ENCODE measurements at places on chromosomes 3 and 15.

GRCh38 chr15:26294059-26294689 is 431.0 kb upstream of the ATP10A start:
- DNase-seq = no peak

GRCh38 chr3:78495301-78495700 is 1272.5 kb downstream of the ROBO1 start:
- DNase-seq = no peak

DNA sequence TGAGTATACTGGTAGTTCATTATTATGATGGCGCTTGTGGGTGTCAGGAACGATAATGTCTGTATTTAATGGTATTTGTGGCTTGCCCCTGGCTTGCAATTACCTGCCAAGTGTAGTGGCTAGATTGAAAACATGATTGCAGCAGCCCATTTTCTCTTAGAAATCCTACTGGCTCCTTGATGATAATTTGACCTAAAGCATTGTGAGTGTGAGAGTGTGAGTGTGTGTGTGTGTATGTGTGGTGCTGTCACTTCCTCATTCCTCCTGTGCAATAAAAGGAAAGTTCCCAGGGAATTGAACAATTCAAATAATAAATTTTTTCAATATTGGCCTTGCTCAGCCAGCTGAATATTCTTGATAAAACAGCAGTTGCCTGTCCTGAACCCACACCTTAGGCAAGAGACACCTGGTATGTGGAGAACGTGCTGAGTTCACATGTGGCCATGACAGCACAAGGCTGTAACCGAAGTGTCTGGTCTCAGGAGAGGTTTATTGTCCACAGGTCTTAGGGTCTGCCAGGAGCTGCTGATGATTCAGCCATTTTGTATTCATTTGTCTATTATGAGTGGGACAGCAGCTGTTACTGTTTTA is 193.3 kb downstream of the CD47 start:
- DNase-seq = no peak

DNA sequence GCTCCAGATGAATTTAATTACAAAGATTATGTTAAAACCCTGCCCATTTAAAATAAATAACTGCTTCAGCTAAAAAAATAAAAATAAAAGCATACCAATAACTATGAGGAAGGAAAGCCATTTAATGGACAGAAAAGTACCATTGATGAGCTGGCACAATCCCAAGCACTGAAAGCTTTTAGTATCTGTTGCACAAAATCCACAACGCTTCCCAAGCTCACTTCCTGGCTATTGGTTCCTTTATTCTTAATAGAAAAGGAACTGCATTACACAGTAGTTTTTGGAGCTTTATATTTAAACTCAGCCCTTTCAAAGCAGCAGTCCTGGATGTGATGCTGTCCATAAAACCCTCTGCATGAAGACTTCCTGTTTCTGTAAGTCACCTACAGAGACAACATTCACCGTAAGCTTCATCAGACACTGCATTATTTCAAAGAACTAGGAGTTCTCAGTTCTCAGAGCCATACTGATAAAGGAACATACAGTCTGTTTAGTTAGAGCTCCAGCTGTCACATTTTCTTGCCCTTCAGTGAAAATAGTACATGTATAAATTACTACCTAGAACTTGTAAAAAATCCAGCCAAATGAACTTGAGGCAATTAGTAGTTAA is 81.5 kb downstream of the CSNK1G1 start:
- peak; percentile 15 for DNase-seq

- no peak for DNase-seq
Observed at GRCh38 chr15:47719730-47720129, 2.4 kb downstream of the SEMA6D start.

- DNase-seq = no peak
Observed at GRCh38 chr15:52799145-52799811, 9.1 kb upstream of the ONECUT1 start.

DNA sequence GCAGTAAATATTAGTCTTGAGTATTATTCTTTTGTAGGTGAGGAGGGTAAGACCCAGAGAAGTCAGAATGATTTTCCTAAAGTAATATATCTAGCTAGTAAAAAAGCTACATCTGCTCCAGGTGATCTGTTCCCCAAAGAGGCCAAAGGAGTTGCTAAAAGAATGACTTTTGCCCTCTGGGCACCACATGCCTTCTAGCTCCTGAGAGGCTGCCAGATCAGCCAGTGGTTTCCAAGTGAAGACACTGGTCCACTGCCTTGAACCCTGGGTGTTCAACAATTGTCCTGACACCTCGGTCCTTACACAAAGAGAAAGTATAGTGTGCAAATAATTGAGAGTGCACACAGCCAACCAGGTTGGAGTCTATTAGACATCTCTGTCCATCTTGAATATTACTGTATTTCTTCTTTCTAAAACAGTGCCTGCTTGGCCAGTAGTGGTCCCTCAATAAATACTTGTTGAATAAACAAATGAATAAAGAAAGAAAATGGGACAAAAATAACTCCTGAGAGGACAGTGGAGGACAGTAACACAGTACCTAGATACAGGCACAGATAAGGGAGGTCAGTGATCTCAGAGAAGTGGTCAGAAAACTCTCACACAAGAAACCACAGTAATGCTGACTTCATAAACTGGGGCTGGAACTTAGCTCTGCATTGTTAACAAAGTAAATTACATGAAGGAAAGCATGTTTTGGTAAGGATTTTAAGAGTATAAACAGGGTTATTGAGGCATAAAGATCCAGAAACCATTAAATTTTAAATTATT is 56.6 kb upstream of the CSTA start:
- peak; percentile 53 for DNase-seq

DNA sequence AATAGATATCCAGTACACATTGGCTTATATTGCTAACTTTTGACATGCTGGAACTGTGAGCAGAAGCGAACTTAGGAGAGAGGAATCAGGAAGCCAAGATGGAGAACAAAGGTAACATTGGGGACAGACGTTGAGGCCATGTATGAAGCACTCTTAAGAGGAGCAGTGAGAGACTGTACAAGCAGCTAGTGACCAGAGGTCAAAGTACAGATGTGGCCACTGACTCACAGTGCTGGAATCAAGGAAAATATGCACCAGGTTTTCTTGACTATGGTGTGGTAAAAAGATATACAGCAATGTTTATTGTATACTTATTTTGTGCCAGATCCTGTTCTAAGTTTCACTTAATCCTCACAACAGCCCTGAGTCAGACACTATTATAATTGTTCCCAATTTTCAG is 2.0 kb upstream of the IL20RB start:
- DNase-seq = no peak

DNA sequence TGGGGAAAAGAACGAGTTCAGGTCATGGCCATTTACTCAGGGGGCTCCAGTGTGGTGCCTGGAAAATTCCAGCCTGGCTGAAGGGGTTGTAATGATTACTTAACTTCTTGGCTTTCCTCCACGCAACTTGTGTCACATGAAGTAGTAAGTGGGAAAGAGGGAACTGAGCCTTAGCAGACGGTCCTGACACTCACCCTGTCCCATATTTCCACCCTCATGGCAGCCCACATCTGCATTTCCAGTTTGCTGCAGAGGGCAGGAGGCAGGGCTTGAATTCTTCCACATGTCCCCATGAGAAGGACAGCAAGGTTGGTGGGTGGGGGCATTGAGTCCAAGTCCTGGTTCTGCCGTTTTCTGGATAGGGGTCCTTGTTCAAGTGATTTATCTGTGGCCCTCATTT is 7.8 kb upstream of the CAMP start:
- no peak for DNase-seq

DNA sequence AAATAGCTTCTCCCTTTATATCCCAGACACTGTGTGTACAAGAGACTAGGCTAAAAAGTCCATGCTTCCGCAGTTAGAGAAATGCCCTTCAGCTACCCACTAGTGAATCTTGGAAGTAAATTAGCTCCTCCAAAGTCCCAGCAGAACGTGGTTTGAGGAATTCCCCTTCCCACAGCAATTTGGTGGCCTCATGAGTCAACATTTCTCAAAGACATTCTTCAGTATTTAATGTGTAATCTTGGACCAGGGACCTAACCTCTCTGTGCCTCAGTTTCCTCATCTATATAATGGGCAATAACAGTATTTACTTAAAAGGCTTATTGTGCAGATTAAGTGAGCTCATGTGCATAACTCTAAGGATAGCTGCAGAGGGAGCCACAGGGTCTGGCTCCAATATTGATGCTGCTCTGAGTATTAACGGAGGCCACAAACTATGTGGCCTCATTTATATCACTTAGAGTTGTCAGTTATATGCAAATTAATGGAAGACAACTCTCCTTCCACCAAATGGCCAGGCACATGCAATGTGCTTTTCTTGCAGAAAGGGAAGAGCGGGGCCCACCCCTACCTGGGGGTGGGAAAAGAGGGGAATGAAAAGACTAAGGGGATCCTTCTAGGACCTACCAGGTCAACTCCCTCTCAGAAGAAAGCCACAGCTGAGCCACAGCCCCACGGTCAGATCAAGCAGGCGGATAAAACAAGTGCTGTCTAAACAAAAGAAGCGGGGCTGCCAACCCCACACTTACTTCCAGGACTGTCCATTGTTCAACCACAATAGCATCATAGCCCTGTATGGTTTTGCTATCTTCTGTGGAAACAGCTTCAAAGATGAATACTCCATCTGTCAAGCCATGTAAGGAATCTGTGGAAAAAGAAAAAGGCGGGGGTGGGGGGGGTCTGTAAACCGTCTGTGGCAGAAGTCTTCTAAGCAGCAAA is 92.4 kb downstream of the OXNAD1 start:
- DNase-seq = no peak

GRCh38 chr3:165195241-165195639 is 944 bp downstream of the SLITRK3 start:
- no peak for DNase-seq

DNA sequence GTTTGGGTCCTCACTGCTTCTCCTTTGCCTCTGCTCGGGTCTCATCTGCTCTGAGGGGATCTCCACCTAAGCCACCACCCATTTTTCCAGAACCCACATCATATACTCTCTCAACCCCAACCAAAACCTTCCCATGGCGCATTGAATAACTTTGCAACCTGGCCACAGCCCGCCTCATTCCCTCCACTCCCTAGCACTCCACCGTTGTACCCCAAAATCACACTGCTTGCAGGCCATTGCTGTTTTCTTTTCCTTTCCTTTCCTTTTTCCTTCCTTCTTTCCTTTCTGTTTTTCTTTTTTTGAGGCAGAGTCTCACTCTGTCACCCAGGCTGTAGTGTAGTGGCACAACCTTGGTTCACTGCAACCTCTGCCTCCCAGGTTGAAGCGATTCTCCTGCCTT is 3.1 kb upstream of the VPS18 start:
- no peak for DNase-seq

DNA sequence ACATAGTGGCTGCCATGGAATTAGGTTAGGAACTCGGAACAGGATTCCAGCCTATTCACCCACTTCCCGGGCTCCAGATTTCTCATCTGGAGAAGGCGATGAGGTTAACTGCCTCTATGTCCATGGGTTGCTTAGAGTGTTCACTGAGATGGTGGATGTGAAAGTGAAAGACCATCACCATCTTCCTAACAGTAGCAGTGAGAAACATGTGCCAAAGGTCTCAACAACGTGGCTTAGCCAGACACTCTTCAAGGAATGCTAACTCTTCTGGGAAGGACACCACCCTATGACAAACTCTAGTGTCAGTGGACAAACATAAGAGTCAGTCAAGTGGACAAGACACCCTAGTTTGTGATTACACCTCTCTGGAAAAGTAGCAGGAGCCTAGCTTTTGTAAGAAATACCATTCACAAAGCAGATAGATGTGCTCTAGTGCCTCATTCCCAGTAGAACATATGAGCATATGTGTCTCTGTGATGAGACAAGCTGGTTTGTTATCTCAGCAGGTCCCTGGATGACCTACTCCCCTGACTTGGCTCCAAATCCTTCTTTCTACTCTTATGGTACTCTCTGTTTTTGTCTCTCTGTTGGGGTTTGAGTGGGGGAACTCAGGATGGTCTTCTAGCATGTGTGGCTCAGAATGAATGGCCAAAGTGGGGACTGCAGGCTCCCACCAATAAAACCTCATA is 210.2 kb upstream of the WNT5A start:
- no peak for DNase-seq

- no peak for DNase-seq
Observed at GRCh38 chr3:60992395-60992794, 258.9 kb downstream of the FHIT start.

- no peak for DNase-seq
Observed at GRCh38 chr15:65303687-65304380, 643 bp upstream of the RNU5B-1 start.

GRCh38 chr3:142263112-142263511 is 37.7 kb upstream of the GK5 start:
- DNase-seq = no peak

DNA sequence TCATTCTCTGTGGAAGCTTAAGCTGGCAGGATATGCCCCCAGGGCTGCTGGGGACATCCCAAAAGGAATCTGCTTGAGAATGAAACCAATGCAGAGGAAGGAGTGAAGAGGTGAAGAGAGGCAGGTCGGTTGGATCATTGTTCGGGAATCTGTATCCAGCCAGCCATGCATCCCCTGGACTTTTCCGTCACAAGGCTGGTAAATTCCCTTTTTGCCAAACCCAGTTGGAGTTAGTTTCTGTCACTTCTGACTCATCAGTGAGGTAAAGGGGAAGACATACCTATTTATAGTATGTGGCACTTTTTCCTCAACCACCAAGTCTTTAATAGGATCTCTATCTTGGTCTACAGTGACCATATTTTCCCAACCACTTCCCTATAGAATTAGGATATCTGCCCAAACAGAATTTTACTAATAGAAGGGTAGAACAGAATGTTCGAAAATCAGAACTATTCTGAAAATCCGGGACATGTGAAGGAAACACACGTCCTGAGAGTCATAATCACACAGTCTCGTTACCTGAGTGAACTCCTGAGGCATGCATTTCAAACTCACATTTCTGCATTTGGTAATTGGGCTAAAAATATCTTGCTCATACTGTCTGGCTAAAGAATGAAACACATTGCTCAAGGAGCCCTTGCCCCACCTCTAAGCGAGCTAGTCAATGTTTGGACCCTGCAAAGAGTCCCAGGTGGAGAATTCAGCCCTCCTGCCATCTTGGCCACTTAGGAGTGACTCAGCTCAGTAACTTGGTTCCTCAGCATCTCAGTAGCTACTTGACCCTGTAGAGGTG is 289.7 kb upstream of the ADAMTS9 start:
- DNase-seq = no peak

- DNase-seq = no peak
Observed at GRCh38 chr3:15108869-15109268, 9.9 kb upstream of the RBSN start.

GRCh38 chr3:84487296-84487695 is 471.5 kb upstream of the CADM2 start:
- no peak for DNase-seq

GRCh38 chr15:98505611-98506031 is 142.7 kb upstream of the IGF1R start:
- DNase-seq = no peak

- DNase-seq = no peak
Observed at GRCh38 chr3:150128126-150128525, 157.4 kb upstream of the PFN2 start.

GRCh38 chr3:71646971-71647370 is 63.4 kb upstream of the FOXP1 start:
- DNase-seq = no peak
